ENCODE measurements at places on chromosomes 2 and 18.

DNA sequence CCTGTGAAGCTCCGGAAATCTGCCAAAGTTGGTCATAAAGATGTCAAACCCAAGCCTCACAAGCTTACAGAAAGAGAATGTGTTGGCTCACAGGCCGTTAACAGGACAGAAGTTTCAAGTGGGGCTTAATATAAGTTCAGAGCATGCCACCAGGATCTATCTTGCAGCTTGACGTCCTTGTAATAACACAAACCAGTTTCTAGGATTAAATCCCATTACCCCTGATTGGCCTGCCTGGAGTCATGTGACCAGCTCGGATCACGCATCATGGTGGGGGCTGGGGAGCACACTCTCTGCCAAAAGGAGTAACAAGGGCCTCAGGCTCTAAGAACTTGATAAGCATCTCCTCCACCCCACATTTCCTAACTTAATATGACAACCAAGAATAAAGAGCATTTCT, 38.9 kb upstream of the SCG2 start:
- DNase-seq: no peak

DNA sequence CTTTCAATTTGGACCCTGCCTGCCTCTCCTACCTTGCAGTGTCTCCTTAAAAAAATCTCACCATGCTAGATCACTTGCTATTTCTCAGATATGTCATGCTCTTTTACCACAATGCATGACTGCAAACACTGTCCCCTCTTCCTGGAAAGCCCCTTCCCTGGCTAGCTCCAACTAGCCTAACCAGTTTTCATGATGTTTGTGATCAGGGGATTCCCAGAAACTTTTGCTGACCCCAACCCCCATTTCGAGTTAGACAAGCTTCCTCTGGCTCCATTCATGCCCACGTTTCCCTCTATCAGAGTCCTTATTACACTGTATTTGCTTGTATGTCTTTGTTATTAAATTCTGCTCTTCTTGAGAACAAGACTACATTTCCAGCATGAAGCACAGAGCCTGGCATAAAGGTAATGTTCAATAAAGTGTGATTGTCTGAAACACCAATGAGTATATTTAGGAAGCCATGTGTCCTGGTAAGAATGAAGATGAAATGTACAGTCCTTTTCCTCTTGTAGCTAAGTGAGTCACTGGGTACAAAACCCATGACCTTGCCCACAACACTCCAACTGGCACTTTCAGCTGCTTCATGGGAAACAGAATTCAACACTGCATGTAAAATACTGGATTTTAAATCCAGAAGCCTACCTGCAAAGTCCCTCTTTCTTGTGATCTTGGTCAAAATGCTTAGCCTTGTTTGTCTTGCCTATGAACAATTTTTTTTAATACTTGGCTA, 62.0 kb upstream of the ATL2 start:
- no peak for DNase-seq

GRCh38 chr2:60408207-60408606, 145.2 kb downstream of the BCL11A start:
- DNase-seq: no peak

DNA sequence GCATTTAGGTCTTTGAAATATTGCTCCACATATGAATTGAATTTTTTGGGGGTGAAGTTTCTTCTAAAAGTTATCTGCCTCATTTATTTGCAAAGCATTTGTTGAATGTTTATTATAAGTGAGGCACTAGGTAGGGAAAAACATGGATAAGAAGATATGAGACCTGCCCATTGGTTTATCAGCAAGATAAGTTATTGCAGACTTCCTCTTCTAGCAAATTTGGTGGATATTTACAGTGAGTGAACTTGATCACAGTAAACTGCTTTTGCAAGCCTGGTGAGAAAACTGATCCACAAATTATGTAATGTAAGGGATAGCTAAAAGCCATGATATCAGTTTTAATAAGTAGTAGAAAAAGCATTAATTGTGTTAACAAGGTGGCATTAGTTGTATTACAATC, 364.8 kb downstream of the SOCS6 start:
- no peak for DNase-seq

GRCh38 chr2:19114126-19114525, 244.3 kb downstream of the OSR1 start:
- DNase-seq: no peak

- DNase-seq: no peak
Measured at GRCh38 chr2:34486965-34487364, 887.9 kb upstream of the FAM98A start.

- no peak for DNase-seq
Measured at GRCh38 chr18:8389391-8390340, 219.6 kb upstream of the RAB12 start.

DNA sequence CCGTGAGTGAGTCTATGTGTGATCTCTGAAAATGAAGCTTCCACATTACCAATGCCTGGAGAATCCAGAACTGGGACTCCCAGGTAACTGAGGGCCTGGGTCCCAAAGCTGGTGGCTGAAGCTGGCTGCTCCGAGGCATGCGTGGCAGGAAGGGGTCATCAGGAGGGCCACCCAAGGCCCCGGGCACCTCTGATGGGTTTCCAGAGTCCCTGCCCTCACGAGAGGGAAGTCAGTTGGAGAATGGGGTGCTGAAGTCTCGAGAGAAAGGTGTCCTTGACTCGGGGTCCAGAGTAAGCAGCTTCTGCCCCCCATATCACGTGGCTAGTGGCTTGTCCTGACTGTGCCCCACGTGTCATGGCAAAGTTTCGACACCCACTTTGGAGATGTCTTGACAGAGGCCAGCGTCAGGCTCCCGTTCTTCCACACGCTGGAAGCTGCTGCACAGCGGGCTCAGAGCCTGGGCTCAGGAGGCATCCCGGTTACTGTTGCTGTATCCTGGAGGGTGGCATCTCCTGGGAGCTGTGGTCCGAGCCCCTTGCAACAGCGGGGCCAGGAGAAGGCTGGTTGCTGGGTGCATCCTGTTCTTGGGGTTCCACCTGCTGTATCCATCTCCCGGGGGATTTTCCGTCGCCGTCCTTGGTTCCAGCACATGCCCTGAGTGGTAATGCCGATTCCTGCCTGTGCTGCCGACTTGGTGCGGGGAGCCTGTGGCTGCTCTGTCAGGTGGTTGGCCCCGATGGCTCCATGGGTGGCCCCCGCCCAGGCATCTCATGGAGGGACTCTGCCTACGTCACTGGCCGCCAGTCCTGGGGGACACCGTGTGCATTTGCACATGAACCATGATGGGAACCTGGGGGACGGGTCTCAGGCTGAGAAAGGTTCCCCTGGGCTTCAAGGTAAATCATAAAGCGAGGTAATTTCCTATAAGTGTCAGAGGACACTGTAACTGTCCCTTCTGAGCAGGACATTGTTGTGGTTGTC, 183.3 kb upstream of the HDAC4 start:
- no peak for DNase-seq

DNA sequence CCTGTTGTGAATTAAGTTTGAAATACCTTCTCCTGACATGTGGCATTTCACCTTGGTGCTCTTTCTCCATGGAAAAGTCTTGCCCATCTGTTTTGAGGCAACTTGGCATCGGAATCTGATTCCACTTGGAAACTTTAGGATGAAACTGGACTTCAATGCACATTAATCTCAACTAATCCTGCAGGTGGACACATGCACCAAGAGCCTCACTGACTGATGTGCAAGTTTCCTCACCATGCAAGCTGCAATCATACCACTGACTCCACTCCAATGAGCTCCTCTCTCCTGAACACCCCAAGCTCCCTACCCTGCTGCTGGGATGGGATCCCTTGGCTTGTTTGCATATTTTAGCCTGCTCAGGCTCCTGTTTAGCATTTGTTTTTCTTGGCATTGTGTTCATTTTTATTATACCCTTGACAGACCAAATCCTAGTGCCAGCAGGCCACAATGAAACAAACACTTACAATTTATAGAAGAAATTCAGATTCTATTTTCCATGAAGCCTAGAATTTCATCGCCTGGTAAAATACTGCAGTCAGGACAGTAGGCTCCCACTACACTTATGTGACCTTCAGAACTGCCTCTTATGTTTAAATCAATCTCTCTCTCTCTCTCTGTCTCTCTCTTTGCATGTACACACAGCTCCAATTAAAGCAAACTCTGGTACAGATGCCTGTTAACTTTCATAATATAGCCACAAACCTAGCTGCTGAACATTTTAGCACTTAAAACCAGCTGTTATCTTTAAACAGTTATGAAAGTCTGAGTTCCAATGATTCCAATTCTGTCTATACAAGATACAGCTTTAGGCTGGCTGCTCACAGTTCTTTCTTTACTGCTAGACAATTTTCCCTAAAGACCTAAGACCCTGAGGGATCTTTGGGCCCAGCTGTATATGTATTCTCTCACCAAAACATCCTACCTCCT, 141.5 kb downstream of the OSR1 start:
- no peak for DNase-seq

DNA sequence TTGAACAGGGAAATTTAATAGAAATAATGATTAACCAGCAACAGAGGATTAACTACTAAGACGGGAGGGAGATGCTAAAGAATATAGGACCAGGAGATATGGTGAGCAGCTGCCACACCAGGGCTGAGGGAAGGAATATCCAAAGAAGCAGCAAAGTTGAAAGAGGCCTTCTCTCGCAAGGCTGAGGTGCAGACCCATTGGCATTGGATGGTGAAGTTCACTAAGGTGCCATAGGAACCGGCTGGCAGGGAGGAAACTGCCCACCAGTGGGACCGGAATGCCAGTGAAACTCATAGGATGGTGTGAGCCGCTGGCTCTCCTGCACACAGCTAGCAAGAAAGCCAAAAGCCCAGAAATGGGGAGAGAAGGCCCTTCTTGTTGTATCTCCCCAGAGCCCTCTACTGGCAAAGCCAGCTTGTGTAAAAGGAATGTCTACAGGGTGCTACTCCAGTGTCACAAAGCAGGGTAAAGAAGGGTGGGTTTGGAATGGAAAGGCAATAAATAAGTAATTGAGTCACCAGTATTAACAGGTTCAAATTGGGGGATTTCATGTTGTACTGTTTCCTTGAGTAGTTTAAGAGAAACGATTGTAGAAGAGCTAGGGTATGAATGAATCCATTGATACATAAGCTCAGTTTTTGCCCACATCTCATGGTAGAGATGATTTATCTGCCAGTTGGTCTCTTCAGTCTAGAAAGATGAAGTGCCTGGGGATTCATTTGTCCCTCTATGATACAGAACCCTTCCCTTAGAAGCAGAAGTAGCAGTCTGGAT, 36.0 kb downstream of the FARP2 start:
- no peak for DNase-seq

- no peak for DNase-seq
Measured at GRCh38 chr18:10202845-10203321, 251.6 kb upstream of the APCDD1 start.

GRCh38 chr2:71929482-71929772, 218.2 kb downstream of the CYP26B1 start:
- no peak for DNase-seq

DNA sequence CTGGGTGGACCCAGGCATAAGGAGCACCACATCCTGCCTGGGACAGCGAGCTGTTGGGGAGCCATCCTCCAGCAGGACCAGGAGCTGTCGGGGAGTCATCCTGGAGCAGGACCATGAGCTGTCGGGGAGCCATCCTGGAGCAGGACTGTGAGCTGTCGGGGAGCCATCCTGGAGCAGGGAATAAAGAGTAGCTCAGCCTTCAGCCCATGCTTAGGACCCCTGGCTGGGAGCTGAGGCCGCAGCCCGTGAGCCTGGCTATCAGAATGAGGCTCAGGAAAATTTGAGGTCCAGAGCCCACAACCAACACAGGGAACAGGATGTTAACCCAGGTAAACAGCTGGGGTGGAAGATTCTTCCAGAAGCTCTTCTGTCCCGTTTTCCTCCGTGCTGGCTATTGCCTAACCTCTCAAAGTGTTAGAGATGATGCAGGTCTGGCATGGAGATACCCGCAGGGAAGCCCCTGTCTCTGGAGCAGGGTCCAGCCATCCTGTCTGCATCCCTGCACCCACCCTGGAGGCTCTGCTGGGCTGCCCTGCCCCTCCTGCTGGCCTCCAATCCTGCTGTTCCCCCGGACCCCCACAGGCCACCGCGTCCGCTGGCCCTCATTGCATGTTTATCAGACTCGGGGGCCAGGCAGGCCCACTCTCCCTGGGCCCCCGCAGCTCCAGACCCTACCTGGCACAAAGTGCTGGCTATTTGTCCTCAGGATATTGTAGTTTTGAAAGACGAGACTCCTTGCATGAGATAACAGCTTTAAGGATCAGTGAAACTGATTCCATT, 243.5 kb upstream of the MYT1L start:
- no peak for DNase-seq

- no peak for DNase-seq
Measured at GRCh38 chr2:126932966-126933710, 34.4 kb downstream of the TEX51 start.

DNA sequence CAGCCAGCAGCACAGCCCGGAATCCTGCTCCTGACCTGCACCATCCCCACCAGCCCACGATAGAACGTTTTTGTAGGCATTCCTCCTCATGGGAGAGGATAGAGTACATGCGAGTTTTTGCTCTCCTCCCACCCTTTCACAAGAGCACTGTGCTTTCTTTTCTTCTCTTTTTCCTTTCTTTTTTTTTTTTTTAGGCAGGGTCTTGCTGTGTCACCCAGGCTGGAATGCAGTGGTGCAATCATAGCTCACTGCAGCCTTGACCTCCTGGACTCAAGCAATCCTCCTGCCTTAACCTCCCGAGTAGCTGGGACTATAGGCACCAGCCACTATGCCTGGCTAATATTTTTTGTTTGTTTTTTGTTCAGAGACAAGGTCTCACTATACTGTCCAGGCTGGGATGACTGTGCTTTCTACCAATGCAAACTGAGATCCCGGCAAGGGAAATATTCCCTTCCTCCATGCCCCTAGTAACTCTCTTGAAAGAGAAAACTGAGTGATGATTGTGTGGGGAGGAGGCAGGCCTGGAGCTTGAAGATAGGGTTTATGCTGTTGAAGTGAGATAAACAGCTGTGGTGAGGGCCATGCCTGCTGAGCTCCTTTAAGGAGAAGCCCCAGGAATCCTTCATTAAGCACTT, 82.6 kb upstream of the TXNDC2 start:
- no peak for DNase-seq

Measured in activated T-cell treated with anti-CD3 and anti-CD28 coated beads for 24 hours (primary cell).